ENCODE measurements at places on chromosomes 5 and 9.
A peak's percentile ranks its signal among the peaks of the same experiment; 100 is the strongest.

DNA sequence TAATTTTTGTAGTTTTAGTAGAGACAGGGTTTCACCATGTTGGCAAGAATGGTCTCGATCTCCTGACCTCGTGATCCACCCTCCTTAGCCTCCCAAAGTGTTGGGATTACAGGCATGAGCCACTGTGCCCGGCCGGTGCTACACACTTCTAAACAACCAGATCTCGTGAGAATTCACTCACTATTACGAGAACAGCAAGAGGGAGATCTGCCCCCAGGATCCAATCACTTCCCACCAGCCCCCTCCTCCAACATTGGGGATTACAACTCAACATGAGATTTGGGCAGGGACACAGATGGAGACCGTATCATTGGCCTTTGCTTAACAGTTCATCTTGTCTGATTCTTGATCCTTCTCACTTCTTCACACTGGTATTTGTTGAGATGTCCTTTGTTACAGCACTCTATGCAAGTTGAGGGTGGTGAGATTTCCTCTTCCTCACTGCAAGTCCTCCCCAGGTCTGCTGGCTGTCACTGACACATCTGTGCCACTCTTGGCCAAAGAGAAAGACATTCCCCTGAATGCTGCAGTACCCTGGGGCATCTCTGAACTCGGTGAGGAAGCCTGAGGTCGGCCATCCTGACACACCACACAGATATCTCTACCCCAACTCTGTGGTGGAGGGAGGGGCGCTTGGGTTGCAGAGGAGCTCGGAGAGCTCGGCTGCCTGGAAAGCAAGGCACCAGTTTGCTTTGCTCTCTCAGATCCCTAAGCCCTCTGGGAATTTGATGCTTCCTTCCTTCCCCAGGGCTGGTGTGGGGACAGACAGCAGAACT, 4.2 kb upstream of the SUB1 start:
- no peak for DNase-seq

GRCh38 chr5:81239613-81240012, 6.5 kb downstream of the CKMT2 start:
- DNase-seq, result no peak

DNA sequence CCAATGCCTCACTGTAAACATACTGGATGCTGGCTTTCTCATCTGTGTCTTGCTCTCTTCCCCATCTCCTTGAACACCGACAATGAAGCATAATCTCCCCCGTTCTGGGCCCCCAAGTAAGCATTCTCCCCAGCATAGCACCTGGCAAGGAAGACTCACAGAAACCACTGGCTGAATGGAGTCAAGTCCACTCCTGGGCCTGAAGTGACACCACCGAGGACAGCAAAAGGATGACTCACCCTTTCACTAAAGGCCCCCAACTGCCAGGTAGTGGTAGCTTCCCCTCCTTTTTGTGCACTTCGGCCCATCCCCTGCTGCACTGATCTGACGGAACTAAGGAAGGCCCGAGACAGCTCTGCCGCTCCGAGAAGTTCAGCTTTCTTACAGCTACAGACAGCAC, 9.4 kb downstream of the VDAC1 start:
- no peak for DNase-seq

GRCh38 chr9:37371565-37372464, 50.7 kb upstream of the GRHPR start:
- DNase-seq, result peak; percentile 36

DNA sequence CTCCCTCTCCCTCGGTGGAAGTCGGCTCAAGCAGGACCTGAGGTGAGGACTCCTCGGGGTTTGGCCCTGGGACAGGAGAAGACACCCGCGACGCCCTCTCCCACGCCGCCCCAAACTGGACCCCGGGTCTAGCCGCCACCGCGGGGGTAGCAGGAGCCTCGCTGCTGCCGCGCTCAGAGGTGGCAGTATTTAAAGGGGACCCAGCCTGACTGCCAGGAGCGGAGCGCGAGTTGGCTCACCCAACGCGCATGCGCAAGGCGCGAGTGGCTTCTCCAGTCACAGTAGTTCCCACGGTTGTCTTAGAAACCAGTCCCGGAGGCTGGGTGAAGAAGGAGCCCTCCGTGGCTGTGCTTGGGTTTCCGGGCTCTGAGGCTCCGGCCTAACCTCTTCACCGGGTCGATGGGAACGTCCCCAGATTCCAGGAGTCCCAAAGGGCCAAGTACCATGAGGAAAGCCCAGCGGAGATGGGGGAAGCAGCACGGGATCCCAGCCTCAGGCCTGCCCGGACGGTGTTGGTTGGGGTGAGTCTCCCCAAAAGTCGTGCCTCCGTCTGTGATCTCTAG, 477.8 kb downstream of the SPATA31A7 start:
- DNase-seq, result no peak

- DNase-seq, result no peak
Measured at GRCh38 chr5:41524174-41524573, 13.8 kb upstream of the PLCXD3 start.

DNA sequence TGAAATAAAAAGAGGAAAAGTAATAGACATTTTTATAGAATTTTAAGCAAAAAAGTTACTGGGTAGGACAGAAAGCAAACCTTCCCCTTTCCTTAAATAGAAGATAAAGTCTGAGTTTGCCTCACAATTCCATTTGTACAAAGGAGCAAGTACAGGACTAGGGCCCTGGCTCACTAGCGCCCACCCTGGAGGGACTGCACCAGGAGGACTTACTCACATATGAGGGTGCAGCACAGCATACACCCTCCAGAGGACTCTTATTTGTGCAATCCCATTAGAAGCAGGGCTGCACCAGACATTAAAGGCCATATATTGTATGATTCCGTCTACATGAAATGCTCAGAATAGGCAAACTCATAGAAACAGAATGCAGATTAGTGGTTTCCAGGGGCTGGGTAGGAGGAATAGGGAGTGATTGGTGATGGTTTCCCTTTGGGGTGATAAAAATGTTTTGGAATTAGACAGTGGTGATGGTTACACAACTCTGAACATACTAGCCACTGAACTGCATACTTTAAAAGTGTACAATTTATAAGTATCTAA, 4.5 kb downstream of the REEP5 start:
- DNase-seq, result peak; percentile 50

DNA sequence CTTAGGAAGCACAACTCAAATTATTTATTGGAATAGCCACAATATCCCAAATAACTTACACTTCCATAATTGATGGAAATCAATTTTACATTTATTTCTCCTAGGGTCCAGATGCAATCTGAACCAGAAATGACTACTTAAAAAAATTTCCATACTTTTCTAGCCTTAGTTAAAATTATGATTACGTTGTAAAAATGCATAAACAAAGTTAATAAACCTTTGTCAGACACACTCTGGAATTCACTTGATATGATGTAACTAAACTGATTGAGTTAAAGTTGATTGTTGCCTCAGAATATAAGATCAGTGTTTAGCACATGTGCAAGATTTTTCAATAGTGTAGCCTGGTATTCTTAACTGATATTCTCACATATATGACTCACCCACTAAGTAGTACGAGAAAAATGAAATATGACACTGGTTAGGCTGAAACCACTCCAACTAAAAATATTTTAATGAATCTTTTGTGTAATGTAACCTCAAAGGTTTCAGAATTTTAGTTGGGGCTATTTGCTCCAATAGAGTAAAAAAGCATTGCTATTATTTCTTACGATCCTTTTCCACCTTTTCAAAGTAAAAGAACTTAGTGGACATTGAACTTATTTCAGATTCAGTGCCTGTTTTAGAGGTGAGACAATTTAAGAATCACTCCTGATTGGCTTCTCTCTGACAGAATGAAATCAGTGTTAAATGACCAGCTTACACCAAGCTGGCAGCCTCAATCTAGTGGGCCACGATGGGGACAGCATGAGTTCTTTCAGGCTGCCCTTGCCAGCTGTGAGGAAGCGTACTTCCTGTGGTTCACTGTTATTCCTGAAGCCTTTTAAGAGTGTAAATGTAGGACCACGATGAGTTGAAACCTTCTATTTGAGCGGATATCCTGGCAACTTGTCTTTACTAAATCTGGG, 277.2 kb upstream of the CDH9 start:
- no peak for DNase-seq

DNA sequence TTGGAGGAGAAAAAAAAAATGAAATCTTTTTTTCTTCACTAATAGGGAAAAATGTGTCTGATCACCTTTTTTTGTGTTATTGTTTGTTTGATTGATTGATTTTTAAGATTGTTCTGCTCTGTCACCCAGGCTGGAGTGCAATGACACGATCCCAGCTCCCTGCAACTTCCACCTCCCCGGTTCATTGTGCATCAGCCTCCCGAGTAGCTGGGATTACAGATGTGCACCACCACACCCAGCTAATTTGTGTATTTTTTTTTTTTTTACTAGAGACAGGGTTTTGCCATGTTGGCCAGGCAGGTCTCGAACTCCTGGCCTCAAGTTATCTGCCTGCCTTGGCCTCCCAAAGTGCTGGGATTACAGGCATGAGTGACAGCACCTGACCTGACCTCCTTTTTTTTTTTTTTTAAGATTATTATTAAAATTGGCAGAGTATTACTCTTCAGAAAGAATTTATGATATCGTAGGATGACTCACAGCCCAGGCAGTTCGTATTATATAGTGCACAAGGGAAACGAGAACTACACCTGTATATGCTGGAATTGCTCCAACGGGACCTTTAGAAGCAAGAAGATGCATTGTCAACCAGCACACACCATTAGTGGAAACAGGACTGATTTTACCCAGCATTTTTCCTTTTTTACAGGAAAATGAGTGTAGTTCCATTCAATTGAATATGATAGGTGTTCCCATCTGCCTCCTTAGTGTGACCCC, 27.7 kb downstream of the FUBP3 start:
- no peak for DNase-seq
